ENCODE measurements at places on chromosomes 1 and 21.

DNA sequence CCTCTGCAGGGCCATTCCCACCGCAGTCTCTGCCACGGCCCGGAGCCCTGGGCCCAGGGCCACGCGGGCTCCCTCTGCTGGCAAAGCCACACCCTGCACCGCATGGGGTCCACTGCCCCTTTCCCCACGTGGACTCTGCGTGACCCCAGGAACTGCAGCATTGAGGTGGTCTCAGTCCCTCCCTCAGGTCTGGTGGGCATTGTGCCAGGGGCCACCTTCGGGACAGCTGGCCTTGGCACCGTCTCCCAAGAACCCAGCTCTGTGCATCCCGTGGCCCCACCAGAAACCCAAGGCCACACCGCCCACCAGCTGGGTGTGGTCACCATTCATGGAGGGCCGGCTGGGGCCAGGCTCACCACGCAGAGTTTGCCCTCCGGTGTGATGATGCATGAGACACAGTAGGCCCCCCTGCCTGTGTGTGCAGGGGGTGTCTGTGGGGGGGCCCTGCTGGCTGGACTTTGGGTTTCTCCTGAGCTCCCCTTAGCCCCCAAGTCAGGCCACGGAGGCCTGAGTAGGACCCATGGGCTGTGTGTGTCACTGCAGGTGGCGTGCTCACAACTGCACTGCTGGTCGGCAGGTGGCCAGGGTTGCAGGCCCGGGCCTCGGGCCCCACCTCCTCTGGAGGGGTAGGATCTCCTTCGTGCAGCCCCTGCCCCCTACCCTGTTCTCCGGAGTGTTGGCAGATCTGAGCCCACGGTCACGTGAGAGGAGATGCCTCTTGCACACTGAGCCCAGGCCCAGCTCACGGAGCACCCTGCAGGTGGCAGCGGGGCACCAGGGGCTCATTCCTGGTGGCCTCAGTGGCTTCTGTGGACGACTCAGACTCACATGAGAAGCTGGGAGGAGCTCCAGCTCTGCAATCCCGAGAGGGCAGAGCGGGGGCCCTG lies 5.8 kb downstream of the VWA1 start:
- peak; percentile 13 for DNase-seq

DNA sequence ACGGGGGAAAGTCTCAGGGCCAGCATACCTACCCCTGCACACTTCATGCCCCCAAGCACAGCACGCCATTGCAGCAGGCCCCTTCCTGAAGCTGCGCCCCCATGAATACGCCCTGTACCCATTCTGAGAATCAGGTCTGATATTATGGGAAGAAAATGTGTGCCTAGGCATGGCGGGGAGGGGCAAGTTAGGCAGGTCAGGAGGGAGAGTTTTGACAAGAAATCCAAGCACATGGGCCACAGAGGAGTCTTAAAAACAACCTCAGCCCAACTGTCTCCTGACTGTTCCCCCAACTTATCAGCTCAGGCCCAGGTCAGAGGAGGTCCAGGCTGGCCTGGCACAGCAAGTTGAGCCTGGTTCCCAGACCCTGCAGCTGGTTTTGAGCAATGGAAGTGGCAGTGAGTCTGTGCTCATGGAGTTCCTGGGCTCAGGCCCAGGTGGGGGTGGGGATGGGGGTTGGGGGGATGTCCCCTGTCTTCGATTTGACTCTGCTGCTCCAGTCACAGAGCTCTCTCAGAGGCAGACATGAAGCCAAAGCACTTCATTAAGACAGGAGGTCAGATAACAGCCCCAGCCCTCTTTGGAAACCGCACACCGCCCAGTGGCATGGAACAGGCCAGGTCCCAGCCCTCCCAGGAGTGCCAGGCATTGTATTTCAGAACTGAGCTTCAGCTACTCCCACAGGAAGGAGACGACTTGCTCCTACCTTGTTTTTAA lies 20.6 kb upstream of the BCAR3 start:
- peak; percentile 9 for DNase-seq

- DNase-seq: peak; percentile 62
Observed at GRCh38 chr1:177897281-177897997, 72.4 kb downstream of the SEC16B start.

DNA sequence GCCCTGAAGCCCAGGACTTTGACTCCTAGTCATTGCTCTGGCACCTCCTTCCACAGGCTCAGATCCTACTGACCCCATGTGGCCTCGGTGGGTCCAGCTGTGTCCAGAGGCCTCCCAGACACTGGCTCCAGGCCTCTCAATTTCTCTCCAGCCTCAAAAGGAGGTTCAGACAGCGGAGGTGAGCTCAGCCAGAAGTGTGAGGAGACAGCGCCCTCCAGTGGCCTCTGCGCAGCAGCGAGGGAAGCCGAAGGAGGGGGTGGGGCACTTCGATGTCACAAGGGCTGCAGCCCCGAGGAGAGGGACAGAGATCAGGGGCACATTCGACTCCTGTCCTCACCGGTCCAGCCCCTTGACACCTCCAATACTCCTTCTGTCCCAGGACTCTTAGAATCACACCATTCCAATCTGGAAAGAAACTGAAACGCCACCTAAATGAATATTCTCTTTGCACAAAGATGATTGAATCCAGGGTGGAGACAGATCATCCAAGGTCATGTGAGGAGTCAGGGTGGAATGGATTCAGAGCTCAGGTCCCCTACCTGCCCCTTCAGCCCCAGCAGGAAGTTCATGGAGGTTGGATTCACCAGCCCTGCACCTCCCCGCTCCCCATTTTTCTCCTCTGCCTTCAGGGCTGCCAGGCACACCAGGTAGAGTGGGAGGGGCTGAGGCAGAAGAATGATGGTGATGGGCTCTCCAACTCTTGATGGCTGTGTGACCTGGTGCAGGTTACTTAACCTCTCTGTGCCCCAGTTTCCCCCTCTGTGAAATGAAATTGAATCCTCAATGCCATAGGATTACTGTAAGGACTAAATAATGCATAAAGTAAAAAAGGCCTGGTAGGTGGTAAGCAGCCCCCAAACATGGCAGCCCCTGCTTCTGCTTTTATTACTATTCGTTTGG lies 34.8 kb upstream of the ZBTB40 start:
- peak; percentile 81 for DNase-seq

DNA sequence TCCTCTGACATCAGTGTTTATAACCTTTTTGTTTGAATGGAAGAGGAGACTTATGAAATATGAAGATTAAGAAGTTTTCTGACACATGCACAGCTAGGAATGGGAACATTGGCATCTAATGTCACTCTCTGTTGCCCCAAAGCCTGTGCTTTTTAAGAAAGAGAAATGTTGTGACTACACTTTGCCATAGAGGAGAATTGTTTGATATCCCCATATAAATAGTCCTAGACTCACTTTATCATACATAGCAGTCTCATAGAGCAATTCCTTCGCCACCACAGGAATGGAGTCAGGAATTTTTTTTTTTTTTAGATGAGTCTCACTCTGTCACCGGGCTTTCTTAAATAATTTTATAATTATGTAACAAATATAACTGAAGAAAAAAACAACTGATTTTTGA lies 1.5 kb downstream of the KRTAP21-3 start:
- no peak for DNase-seq

GRCh38 chr1:57725318-57725717 lies 301.5 kb upstream of the DAB1 start:
- DNase-seq: no peak

- DNase-seq: no peak
Observed at GRCh38 chr1:217270101-217270500, 360.8 kb downstream of the GPATCH2 start.

GRCh38 chr1:86779308-86780191 lies 75.2 kb downstream of the SH3GLB1 start:
- DNase-seq: peak; percentile 5

DNA sequence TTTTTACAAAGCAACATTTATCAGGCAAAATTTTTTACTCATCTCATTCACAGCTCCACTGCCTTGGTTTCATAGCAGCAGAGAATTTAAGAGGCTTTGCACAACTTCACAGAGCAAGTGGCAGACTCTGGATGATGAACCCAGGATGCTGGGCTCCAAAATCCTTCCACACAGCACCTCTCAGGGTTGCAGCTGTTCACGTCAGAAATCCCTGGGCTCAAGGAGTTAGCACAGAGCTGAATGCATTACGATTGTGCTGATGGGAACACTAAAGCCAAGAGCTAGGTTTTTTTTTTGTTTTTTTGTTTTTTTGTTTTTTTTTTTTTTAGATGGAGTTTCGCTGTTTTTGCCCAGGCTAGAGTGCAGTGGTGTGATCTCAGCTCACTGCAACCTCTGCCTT lies 2.4 kb upstream of the HTR6 start:
- DNase-seq: no peak

Data from NCI-H69 (cell line).